ENCODE measurements at places on chromosomes 6 and 20. TPM values are rescaled to one million over a fixed set of nuclear protein-coding genes. Genes with fewer than 3 reads are reported as not detected.

Gene ADAM33
- total RNA-seq, result 119 TPM

Gene SEL1L2
- not detected for total RNA-seq

- no peak for DNase-seq
Measured at GRCh38 chr6:95519228-95520037, 57.9 kb upstream of the MANEA start.

- no peak for DNase-seq
Measured at GRCh38 chr6:132122871-132123270, 171.7 kb upstream of the CCN2 start.

GRCh38 chr20:57603120-57603519, 17.1 kb downstream of the ZBP1 start:
- DNase-seq, result no peak

DNA sequence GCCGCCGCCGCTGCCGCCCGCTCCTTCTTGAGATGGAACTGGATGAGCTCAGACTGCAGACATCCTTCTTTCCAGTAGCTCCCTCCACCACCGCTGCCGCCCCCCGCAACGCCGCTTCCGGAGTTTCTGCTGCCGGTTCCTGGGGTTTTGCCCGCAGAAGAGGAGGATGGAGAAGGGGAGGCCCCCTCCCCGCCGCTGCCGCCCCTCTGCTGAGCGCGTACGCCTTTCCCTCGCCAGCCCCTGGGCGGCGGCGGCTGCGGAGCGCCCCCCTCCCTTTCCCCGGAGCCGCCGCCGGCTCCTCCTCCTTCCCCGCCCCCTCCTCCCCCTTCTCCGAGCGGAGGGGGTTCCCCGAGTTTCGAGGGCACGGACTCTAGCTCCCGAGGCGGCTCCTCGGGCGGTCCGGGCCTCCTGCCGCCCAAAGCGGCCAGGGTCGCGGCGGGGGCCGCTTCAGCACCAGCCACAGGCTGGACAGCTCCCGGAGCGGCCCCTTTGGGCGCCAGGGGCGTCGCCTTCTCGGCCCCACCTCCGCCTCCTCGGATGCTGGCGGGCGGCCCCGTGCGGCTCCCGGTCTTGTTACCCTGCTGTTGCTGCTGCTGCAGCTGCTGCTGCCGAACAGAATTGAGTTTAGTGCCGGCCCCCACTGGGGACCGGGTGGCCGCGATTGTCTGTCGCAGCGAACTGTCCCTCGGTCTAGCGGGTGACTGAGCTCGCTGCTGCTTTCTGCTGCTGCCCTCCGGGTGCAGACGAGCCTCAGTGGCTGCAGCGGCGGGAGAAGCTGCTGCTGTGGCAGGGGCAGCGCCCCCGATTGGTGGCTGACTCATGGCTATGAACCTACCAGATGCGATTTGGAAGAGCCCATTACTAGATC, 3.1 kb downstream of the MTCL3 start:
- no peak for DNase-seq
